AG10803 (cell line): ENCODE measurements at places on chromosomes 6 and 20.

- no peak for DNase-seq
Observed at GRCh38 chr20:62887860-62888239, 26.2 kb upstream of the TCFL5 start.

DNA sequence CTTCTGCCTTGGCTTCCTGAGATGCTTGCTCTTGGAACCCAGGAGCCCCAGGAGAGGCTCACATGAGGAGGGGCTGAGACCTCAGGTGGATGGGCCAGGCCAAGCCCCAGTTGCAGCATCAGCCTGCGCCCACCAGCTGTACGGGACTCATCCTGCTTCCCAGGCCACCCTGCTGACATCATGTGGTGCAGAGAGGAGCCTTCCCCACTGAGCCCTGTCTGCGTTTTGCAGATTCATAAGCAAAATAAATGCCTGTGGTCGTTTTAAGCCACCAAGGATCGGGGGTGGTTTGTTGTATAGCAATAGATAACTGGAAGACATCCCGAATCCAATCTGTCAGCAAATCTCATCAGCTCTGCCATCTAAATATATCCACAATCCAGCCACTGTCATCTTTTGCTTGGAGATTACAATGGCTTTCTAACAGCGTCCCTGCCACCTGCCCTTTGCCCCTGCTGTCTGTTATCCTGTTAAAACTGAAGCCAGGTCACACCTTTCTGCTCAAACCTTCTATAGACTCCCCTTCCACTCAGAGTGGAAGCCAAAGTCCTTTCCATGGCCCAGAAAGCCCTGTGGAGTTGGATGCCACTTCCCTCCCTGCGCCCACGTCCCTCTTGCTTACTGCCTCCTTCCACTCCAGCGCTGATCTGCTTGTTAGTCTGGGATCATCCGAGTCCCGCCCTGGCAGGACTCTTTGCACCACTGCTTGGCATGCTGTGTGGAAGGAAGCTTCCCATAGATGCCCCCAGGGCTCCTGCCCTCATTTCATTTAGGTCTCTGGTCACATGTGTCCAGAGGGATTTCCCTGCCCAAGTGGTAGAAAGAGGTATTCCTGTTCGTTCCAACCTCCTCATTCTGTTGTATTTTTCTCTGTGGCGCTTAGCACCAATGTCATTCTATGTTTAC is 24.0 kb upstream of the MLN start:
- peak; percentile 44 for DNase-seq

- DNase-seq = no peak
Observed at GRCh38 chr6:91560409-91560808, 973.5 kb upstream of the MAP3K7 start.

DNA sequence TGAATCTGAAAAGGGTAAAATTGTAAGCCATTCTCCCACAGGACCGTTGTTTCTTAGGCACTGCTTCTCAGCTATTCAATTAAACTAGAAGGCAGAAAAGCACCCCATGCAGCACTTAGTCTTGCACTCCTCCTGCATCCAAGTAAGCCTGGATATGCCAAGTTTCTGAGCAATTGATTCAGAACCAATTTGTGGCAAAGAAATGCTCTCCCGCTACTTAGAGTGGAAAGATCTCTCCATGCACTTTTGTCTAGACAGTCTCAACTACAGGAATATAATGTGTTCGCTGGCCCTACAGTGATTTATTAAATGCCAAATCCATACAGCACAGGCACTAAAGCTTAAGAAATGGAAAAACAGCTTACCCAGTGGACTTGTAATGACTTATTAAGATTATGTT is 338.5 kb downstream of the HACE1 start:
- DNase-seq = no peak

DNA sequence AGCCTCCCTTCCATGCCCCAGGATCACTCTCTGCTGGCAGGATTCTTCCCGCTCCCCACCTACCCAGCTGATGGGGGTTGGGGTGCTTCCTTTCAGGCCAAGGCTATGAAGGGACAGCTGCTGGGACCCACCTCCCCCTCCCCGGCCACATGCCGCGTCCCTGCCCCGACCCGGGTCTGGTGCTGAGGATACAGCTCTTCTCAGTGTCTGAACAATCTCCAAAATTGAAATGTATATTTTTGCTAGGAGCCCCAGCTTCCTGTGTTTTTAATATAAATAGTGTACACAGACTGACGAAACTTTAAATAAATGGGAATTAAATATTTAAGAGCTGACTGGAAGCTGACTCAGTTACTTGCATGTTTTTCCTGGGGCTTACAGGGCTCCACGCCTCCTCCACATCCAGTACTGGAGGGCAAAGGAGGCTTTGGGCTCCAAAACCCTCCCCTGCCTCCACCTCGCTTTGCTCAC is 24.3 kb upstream of the FANCE start:
- DNase-seq = peak; percentile 61

- no peak for DNase-seq
Observed at GRCh38 chr6:20718705-20719653, 184.7 kb downstream of the CDKAL1 start.

GRCh38 chr6:104682722-104683643 is 176.7 kb downstream of the HACE1 start:
- peak; percentile 50 for DNase-seq

- no peak for DNase-seq
Observed at GRCh38 chr20:50823319-50823718, 28.5 kb downstream of the BCAS4 start.
